ENCODE measurements at places on chromosomes 7 and 10. TPM values are rescaled to one million over a fixed set of nuclear protein-coding genes. Genes with fewer than 3 reads are reported as not detected.
A peak's percentile ranks its signal among the peaks of the same experiment; 100 is the strongest.

Gene PALD1
- 3.1 TPM for total RNA-seq

- peak overlapping the region; percentile 90 for H3K4me3 ChIP-seq
- peak overlapping the region; percentile 89 for H3K27ac ChIP-seq
- DNase-seq = no peak
Measured at GRCh38 chr7:99465421-99465768, 572 bp downstream of the ATP5MF start.

- no peaks in the 10 kb centered on the region for H3K36me3 ChIP-seq
- H3K27me3 ChIP-seq = no peaks in the 10 kb centered on the region
- no peak overlapping the region for H3K27ac ChIP-seq
- DNase-seq = no peak
Measured at GRCh38 chr10:71782917-71783490, 9.7 kb upstream of the VSIR start.

GRCh38 chr7:4760952-4761351 is 14.5 kb upstream of the AP5Z1 start:
- no peak overlapping the region for H3K27ac ChIP-seq

DNA sequence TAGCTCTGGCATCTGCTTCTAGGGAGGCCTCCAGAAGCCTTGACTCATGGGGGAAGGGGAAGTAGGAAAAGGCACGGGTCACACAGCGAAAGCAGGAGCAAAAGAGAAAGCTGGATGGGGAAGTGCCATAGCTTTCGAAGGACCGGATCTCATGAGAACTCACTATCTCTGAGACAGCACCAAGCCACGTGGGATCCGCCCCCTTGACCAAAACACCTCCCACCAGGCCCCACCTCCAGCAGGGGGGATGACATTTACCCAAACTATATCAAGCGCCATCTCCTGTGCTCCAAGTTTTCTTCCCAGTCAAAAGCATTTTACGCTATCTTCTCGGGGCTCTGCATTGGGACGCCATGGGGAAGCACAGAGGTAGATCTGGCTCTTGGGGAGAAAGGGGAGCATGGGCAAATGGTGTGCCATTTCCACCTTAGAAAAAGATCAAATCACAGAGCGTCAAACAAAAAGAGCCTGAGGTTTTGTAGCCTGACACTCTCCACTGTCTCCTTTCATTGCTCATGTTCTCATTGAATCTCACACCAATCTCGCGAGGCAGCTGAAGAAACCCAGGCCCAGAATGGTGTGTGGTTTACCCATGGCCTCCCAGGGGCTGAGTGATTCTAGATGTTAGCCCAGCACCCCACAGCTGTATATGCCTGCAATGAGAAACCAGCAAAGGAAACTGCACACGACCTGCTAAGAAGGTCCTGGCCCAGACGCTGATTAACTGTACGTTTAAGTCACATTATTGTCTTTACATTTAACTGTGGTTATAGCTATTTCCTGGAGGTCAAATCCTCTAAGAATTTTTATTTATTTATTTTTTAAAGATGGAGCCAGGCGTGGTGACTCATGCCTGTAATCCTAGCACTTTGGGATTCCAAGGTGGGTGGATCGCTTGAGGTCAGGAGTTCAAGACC is 8.1 kb upstream of the OLAH start:
- H3K27ac ChIP-seq = no peak overlapping the region
- peaks cover 6% of the 10 kb centered on the region for H3K4me1 ChIP-seq
- no peak for DNase-seq
- H3K4me3 ChIP-seq = no peak overlapping the region

DNA sequence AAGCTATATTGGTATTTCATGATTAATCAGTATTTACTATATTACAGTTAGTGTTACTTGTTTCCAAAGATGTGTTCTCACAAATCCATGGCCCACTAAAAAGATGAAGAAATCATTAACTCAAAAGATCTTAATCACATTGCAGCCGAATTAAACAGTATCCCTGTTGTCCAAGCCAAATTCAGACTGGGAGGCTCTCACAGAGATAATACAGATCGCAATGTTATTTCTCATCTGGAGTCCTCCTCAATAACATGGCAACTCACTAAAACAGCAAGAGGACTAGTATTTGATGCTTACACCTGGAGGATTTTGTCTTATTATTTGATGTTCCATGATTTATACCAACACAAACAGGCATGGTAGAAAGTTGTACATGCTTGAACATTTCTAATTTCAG is 23.4 kb downstream of the CYP51A1 start:
- DNase-seq = no peak
- no peaks in the 10 kb centered on the region for H3K27me3 ChIP-seq
- H3K36me3 ChIP-seq = peaks cover 19% of the 10 kb centered on the region

GRCh38 chr7:116273283-116273917 is 63.1 kb downstream of the TES start:
- H3K27me3 ChIP-seq = peaks cover 33% of the 10 kb centered on the region
- no peaks in the 10 kb centered on the region for H3K36me3 ChIP-seq
- no peak overlapping the region for H3K4me3 ChIP-seq
- H3K4me1 ChIP-seq = no peaks in the 10 kb centered on the region
- H3K27ac ChIP-seq = no peak overlapping the region

All from activated naive CD8-positive, alpha-beta T cell treated with anti-CD3 and anti-CD28 coated beads for 36 hours (primary cell).